H9 (cell line): ENCODE measurements at places on chromosomes 16 and 17. TPM values are rescaled to one million over a fixed set of nuclear protein-coding genes. Genes with fewer than 3 reads are reported as not detected.

KRT14 gene
- not detected in 2 replicates for total RNA-seq

NXPH3 gene
- total RNA-seq: 1.3 and 1.7 TPM in 2 replicates

DNA sequence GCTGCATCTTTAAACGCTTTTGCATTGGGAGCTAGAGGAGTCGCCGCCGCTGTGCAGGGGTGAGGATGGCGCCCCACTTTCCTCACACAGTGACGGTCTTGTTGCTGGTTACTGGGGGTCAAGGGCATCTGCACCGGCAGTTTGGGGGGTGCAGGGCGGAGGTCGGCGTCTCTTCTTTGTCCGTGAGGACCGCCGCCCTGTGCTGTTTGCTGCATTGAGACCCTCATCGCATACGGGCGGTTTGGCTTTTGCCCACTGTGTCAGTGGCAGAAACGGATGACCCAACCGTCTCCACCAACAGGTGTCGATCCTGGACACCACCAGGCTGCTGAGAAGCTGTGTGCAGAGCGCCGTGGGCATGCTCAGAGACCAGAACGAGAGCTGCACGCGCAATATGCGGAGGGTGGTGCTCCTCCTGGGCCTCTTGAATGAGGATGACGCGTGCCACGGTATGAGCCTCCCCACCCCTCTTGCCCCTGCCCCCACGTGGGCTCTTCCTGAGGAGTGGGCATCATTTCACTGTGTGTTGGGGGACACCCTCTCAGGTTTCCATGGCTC, 61.2 kb upstream of the ENDOV start:
- no peak for DNase-seq

GRCh38 chr16:68227183-68227793, 8.6 kb downstream of the ESRP2 start:
- DNase-seq: no peak

DNA sequence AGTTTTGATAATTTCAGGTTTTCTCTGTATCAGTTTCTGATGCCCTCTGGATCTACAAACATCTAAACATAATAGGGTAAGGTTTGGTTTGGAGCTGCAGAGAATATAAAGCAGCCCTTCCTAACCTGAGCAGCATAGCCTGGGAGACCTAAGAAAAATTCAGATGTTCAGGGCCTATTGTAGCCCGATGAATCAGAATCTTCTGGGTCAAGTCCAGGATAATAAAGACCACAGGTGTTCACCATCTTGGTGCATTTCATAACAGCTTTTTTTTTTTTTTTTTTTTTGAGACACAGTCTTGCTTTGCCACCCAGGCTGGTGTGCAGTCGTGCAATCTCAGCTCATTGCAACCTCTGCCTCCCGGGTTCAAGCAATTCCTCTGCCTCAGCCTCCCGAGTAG, 19.7 kb upstream of the ARHGAP17 start:
- no peak for DNase-seq

DNA sequence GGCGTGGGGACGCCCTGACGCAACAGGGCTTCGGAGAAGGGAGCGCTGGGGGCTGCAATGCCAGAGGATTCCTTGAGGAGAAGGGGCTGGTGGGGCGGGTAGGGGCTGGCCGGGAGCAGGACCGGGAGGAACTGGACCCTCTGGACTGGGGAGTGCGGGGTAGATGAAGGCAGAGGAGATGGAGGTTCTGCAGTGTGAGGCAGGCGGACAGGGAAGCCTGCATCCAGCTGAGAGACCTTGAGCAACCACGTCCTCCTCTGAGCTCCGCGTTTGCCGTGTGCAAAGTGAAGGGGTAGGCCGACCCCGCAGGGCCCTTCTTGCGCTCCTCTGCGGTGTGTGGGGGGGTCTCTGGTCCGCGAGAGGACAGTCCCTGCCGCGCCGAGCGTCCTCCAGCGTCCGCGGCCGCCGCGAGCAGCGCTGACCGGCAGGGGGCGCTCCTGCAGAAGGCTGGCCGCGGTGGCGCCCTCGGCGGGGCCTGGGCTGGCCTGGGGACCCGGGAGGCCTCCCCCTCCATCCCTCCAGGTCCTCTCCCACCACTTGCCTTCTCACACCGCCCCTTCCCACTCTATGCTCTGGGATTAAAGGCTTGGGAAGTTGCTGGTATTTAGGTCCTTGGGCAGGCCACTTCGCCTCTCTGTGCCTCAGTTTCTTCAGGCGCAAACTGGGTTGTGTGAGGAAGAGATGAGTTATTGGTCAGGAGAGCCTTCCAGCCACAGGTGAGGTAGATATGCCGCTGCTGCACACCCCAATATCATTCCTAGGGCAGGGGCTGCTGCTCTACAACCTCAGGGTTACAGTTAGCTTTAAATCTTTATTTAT, 9.6 kb upstream of the WNT9B start:
- DNase-seq: peak; percentile 81

- no peak for DNase-seq
These were observed 154.8 kb upstream of the CDH5 start for GRCh38 chr16:66211651-66212050.

DNA sequence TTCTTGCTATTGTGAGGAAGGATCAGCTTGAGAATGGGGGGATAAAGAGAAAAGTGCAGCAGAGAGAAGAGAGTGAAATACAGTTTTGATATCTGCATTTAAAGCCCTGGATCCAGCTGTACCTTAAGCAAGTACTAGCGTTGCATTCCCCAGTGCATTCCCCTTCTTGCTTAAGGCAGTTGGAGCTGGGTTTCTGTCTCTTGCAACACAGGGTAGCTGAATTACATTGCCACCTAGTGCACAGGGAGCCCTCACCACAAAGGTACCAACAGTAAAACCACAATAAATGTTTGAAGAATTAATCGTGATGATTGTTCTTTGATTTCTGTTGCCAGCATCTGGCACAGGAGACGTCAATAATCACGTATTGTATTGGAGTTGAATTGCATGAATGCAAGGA, 588.7 kb downstream of the RBFOX1 start:
- peak; percentile 31 for DNase-seq

DNA sequence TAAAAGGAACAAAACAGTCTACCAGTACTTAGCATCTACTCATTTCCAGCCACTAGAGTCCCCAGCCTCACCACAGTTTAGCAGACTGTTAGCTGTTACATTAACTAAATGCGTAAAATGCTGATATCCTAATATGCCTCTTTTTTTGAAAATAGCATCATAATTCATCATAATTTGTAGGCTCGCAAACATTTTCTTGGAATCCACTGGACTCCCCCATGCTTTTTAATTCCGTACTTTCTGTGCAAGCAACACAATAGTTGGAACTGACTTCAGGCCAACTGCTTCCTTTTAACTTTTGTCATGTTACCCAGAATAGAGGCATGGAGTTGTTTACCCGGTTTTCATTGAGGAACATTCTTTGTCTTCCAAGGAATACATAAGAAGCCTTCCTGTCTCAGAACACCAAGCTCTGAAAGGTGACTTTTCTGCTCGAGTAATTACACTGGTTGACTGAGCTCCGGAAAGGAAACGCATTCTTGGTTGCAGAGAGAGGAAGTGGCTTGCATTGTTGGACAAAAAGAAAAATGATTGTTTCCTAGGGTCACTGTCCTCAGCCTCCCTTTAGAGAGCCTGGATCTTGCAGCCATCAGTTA, 30.9 kb upstream of the SEC14L1 start:
- DNase-seq: no peak

- peak; percentile 36 for DNase-seq
These were observed 27.7 kb upstream of the SBK1 start for GRCh38 chr16:28264656-28265055.
